Daoy (cell line): ENCODE measurements at places on chromosomes 6 and 20. TPM values are rescaled to one million over a fixed set of nuclear protein-coding genes. Genes with fewer than 3 reads are reported as not detected.
A peak's percentile ranks its signal among the peaks of the same experiment; 100 is the strongest.

DNA sequence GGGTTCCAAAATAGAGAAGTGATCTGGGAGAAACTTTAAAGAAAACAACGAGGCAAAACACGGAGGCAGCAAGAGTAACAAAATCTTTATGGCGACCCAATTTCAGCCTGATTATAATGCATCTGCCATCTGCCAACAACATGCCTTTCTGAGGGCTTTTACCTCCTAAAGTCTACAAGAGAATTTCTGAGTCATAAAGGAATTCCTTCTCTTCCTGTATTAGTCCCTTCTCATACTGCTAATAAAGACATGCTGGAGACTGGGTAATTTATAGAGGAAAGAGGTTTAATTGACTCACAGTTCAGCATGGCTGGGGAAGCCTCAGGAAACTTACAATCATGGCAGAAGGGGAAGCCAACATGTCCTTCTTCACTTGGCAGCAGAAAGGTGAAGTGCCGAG is 226.6 kb downstream of the HACE1 start:
- DNase-seq = no peak

The SYCP2L gene
- 0.11 TPM in 1 of 2 replicates, not detected in the other for total RNA-seq

GRCh38 chr20:29301624-29302259 is 1955.7 kb upstream of the DEFB115 start:
- DNase-seq = no peak

DNA sequence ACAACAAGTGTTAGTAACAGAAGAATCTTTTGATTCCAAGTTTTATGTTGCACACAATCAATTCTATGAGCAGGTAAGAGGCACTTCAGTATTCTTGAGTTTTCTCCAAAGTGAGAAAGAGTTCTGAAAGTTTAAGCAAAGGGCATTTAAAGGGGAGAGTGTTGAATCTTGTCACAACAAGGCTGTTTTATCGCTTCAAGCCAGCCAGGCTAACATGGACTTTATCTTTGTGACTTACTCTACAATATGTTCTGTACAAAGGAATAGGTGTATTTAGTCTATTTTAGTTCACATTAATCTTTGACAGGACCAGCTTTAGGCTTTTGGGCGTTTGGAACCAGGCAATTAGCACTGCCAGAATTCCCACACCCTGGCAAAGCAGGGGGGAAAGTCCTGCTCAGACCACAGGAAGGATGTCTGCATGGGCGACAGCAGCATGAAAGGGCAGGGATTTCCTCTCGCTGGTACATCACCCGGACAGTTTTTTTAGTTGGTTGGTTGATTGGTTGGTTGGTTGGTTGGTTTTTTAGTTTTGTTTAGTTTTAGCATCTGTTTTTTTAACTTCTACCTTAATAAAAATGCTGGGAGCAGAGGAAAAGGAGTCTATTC is 395.4 kb upstream of the SOX4 start:
- DNase-seq = peak; percentile 46

GRCh38 chr6:42335896-42336295 is 115.8 kb downstream of the TRERF1 start:
- DNase-seq = no peak

GRCh38 chr6:149545258-149545753 is 537 bp downstream of the PPIL4 start:
- DNase-seq = peak; percentile 53

- DNase-seq = no peak
These were observed 137.9 kb downstream of the CDH26 start for GRCh38 chr20:60096166-60096565.

DNA sequence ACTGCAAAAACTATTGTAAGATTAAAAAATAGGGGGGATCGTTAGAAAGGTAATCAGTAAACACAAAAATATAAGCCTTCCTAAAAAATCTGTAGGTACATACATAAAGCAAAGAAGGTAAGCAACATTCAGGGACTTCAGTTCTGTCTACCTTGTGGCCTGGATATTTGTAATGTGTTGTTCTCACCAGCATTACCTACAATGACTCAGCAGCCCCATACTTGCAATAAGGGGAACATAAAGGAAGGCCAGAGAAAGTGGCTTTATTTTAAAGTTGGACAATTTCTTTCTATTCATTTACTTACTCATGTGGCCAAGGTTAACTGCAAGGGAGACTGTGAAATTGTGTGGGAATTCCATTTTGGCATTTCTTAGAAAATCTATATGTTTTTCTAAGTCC is 277.2 kb upstream of the PREP start:
- no peak for DNase-seq

The PACSIN1 gene
- total RNA-seq = not detected in 2 replicates

DNA sequence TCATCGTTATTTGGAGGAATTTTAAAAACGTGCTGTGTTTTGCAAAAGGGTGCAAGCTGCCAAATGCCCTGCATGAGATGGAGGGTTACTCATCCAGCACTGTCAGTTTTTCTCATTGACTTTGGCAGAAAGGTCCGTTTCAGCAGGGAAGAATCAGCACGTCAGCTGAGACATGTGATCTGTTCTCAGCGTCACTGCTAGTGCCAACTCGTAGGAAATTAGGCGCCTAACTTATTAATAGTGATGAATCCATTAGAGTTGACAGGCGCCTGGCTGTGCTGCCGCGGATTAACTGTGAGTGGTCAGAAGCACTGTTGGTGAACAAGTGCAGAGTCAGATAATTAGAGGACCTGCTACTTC is 175.5 kb upstream of the FOXQ1 start:
- DNase-seq = peak; percentile 62

- DNase-seq = no peak
These were observed 374.3 kb downstream of the LMBRD1 start for GRCh38 chr6:69422475-69422874.

DNA sequence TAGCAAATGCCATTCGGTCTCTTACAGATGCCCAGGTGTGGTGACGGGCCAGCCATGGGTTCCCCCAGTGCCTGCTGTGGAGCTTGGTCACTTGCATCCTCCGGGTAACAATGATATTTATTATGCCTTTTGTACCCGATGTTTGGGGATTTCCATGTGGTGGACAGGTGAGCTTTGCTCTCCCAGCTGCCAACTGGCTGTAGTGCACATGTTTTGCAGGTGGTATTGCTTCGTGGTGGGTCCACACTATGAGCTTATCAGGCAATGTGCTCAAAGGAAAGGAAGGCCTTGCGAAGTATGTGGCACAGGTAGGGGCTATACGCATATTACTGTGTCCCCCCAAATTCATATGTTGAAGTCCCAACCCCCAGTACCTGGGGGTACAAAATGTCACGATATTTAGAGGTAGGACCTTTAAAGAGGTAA is 4.2 kb upstream of the CTCFL start:
- no peak for DNase-seq

The BACH2 gene
- 0.46 and 0.60 TPM in 2 replicates for total RNA-seq

The SOX4 gene
- total RNA-seq = 21.6 and 24.6 TPM in 2 replicates

The MMP24 gene
- total RNA-seq = 0.54 and 0.86 TPM in 2 replicates

The COL19A1 gene
- total RNA-seq = 0.06 TPM in 1 of 2 replicates, not detected in the other

- no peak for DNase-seq
These were observed 120.2 kb upstream of the MAP3K4 start for GRCh38 chr6:160871320-160871719.

DNA sequence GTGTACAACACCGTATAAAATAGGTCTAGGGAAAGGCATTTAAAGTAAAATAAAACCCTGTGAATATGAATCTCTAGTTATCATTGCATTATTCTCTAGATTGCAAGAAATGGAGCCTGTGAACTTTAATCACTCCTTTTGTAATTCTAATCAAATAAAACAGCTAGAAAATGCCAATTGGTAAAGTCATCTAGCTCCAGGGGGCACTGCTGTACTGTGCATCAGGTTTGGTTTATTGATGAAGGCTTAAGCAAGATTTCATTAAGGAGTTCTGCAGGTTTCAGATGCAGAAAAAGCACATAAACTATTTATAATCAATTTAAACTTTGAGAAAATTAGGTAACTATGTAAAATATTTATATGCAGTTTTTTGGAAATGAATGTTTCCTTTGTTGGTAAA is 645.0 kb downstream of the PHF3 start:
- DNase-seq = no peak

The OLIG3 gene
- total RNA-seq = not detected in 2 replicates

The TINAG gene
- not detected in 2 replicates for total RNA-seq

The CGA gene
- not detected in 2 replicates for total RNA-seq

The GINS1 gene
- total RNA-seq = 37.1 and 37.9 TPM in 2 replicates

The CRYBG1 gene
- 14.1 and 15.6 TPM in 2 replicates for total RNA-seq
